H54 (cell line): ENCODE measurements at places on chromosomes 6 and 20.

- DNase-seq = no peak
These were observed 28.2 kb upstream of the RAB23 start for GRCh38 chr6:57250348-57250747.

GRCh38 chr6:81253821-81254220 is 498.7 kb downstream of the TENT5A start:
- DNase-seq = no peak

DNA sequence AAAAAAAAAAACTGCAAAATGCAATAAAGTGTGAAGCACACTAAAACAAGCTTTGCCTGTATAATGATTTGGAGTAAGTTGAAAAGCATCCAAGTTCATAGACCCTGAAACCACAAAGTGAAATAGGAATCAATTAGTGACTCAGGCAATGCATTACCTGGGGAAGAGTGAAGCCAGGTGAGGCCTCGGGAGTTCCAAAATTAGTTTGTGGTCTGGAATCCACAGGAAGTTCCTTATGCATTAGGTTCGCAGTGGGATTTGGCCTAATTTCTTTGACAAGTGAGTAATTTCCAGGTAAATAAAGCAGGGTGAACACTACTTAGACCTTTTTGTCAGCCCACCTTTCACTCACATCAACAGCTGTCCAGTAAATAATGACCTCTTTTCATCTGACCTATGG is 490.8 kb downstream of the CBLN4 start:
- DNase-seq = no peak

- no peak for DNase-seq
These were observed 58.8 kb downstream of the ZBTB9 start for GRCh38 chr6:33513213-33513612.
